RPMI7951 (cell line): ENCODE measurements at places on chromosomes 6 and 20.

DNA sequence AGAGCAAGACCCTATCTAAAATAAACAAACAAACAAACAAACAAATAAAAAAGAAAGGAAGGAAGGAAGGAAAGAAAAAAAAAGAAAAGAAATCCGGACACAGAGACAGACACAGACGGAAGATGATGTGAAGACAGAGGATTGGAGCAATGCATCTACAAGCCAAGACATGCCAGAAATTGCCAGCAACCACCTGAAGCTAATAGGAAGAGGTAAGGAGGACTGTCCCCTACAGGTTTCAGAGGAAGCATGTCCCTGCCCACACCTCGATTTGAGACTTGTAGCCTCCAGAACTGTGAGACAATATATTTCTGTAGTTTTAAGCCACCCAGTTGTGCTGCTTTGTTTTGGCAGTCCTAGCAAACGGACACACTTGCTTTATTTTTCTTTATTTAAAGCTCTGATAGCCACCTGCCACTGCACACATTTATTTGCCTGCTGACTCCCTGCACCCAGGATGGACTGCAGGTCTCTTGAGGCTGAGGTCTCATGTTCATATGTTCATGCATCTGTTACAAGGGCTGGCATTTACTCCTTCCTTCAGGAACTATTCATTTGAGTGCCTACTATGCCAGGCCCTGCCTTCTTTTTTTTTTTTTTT, 20.7 kb upstream of the ZMYND8 start:
- no peak for DNase-seq

DNA sequence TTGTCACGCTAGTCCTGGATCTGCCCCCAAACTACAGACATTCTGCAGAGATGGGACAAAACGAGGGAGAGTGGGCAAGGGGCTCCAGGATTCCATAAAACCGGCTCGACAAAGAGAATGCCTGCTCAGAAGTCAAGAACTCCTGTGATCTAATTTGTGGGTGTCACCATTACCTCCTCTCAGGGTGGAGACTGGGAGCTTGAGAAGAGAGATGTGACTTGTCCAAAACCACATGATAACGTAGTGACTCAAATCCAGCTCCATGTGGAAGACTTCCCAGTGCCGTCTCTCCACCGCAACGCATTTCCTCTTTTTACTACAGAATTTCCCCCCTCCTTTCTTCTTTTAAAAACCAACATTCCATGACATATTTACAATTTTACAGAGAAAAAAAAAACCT, 44.3 kb downstream of the TRERF1 start:
- peak; percentile 93 for DNase-seq

- DNase-seq, result no peak
Observed at GRCh38 chr6:104600639-104600931, 259.1 kb downstream of the HACE1 start.

- DNase-seq, result peak; percentile 32
Observed at GRCh38 chr6:90169374-90169773, 127.3 kb downstream of the BACH2 start.

DNA sequence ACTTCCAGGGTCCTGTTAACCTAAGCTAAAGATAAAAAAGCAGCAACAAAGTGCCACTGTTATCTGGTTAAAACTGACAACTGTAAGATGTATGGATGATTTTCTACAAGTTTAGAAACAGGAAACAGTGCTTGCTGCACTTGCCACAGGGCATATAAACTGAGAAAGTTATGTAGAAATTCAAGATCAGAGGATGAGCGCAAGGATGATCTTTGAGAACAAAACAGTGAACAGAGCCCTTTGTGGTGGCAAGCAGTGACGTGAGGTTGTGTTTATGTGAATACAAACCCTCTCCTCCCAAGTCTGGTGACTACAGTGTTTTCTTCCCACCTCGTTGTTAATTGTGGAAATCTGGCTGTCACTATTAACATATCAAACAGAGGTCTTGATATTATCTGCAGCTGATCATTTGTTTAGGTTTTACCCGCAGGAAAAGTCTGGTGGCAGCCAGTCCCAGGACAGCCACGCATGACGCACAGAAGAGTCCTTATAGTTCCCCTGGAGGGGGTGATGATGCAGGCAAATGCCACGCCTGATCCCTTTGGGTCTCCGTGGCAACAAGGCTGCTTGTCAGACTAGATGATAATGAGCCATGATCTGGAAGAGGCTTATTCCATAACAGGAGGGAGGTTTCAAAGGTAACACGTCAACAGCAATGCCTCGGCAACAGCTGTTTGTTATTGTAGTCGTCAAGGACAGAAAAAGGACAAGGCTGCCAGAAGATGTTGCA, 43.1 kb upstream of the TNFAIP3 start:
- DNase-seq, result peak; percentile 80

DNA sequence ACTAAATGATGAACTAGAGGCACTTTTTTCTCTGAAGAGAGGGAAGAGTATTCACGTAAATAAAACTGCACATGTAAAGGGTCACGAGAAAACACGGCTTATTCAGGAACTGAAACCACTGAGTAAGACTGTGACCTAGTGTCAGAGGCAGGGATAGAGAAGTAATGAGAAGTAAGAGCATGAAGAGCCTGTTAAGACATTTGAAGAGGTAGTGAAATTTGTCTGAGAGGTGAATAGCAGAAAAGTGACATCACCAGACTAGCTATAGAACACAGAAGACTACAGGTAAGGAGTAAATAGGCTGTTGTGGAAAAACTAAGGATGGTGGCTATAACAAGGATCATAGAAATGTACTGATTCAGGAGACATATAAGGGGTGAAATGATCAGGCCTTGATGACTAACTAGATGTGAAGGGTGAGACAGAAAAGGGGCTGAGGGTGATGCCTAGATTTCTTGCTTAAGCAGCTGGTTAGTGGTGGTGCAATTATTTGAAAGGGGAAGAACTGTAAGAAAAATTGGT, 76.8 kb downstream of the REV3L start:
- no peak for DNase-seq

DNA sequence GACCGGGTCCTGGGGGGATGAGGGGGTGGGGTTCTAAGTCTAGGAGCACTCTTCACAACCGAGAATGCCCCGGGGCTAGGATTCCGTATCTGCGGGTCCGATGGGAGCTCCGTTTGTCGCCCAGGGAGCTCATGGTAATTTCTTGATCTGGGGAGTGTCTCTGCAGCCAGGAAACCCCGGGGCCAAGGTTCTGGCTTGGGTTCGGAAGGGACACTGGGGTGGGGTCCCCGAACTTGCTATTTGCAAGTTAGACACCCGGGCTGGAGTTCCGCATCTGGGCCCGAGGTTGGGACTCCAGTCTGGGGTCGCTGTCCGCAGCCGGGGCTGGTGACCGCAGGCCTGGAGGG, 397 bp downstream of the PEDS1 start:
- peak; percentile 39 for DNase-seq

GRCh38 chr20:41183831-41184230, 46.5 kb downstream of the PLCG1 start:
- no peak for DNase-seq

DNA sequence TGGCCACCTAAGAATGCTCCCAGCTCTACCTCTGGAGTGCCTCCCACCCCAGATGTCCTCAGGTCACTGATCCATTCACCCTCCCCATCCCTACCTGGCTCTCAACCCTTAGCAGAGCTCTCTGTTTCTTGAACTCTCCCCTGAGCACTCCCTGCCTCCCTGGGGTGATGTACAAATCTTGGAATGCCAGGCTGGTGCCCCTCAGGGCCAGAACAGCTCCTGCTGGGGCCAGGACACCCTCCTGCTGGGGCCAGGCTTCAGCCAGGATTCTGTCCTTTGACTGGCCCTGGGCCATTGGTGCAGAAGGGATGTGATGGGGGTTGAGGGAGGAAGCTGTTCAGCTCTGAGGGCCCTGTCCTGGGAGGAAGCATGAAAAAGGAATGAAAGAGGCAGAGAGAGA, 30.0 kb downstream of the MYT1 start:
- no peak for DNase-seq

- peak; percentile 80 for DNase-seq
Observed at GRCh38 chr6:87700397-87701343, 1.4 kb downstream of the AKIRIN2 start.

DNA sequence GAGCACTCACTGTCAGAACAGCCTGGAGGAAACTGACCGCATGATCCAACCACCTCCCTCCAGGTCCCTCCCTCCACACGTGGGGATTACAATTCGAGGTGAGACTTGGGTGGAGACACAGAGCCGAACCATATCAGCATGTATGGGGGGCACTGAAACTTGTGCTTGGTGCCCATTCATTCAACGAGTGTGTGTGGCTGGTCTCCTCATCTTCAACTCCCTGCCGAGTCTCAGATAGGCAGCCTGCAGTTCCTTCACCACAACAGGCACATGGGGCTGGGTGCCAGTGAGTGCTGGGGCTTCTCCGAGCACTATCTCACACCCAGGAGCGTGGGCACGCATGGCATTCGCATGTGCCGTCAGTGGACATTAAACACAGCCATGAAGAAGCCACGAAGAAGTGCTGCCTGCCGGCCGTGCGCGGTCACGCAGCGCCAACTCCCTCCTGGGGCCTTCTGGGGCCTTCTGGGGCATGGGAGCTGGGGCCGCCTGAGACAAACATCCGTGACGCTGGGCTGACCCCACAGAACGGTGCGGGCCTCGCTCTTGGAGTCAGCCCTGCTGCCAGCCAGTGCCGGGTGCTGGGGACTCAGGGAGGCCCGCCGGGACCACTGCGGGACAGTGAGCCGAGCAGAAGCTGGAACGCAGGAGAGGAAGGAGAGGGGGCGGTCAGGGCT, 714 bp upstream of the RTEL1 start:
- DNase-seq, result peak; percentile 40

- DNase-seq, result no peak
Observed at GRCh38 chr6:110876806-110877564, 2.4 kb downstream of the AMD1 start.

- DNase-seq, result no peak
Observed at GRCh38 chr6:108417027-108417426, 122.2 kb downstream of the AFG1L start.

DNA sequence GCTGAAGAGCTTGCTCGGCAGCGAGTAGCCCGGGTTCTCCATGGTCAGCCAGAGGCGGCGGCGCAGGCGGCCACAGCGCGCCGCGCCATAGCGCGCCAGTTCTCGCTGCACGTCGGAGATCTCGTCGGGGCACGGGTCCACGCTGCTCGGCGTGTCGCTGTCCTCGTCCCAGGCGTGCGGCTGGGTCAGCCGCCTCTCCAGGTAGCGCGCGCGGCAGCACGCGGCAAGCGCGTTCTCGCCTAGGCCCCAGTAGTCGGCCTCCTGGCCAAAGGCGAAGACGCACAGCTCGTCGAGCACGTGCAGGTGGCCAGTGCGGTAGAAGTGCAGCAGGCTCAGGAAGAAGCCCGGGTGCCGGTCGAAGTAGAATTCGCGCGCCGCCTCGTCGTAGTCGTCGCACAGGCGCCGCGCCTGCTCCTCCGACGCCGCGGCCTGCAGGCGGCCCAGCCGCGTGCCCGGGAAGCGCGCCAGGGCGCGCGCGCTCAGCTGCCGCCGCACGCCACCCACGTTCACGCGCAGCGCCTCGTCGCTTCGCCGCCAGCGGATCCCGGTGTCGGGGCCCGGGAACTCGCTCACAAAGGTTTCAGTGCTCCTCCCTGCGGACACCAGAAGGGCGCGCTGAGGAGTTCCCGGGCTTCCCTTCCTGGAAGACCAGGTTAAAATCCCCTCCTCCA, 2.7 kb downstream of the KCNS1 start:
- DNase-seq, result peak; percentile 63

GRCh38 chr6:158459726-158460125, 100.2 kb upstream of the TMEM181 start:
- DNase-seq, result peak; percentile 23

GRCh38 chr20:24771542-24772061, 177.5 kb upstream of the CST7 start:
- DNase-seq, result peak; percentile 71

DNA sequence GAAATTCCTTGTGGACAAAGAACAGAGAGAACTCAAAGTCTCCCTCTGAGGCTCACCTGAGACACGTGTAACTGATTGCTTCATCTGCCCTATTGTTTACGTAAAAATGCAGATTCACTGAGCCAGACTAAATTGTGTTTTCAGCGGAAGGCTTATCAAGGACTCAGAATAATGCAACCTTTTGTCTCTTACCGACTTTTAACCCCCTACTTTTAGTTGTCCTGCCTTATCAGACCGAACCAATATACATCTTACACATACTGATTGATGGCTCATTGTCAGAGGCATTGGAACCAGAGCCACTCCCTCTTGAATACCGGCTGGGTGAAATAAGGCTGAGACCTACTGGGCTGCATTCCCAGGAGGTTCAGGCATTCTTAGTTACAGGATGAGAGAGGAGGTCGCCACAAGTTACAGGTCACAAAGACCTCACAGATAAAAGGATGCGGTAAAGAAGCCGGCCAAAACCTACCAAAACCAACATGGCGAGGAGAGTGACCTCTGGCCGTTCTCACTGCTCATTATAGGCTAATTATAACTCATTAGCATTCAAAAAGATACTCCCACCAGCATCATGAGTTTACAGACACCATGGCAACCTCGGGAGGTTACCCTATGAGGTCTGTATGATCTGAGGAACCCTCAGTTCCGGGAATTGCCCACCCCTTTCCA, 95.5 kb upstream of the ZNF184 start:
- no peak for DNase-seq

DNA sequence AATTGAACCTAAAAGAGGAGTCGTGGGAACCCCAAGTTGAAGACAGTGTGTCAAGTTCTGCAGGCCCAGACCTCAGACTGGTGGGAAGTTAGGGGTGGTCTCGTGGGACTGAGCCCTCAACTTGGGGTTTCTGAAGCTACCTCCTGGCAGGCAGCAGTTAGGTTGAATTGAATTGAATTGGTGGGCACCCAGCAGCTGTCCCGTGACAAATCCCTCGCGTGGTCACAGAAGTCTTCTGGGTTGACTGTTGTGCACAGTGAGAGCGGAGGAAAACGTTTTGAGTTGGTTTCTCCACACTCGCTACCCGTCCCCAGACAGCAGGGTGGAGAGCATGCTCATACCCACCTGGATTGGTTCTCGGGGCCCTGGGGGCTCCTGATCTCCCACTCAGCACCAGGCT, 12.9 kb downstream of the SLC4A11 start:
- no peak for DNase-seq

DNA sequence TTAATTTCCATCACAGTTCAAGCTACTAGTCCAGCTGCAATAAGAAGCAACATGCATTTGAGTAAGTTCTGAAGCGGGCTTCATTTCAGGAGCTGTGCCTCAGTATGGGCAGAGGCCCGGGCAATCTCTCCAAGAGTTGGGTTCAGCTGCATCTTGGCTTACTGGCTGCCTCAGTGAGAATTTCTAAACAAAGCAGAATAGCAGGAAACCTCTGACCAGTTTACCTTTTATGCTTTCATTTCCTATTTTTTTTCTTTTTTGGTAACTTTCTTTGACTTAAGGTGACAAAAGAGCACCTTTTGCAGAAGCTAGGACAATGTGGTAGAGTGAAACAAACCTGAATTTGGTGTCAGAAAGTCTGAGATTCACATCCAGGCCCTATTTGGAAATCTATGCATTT, 51.0 kb upstream of the FBXO30 start:
- DNase-seq, result no peak

DNA sequence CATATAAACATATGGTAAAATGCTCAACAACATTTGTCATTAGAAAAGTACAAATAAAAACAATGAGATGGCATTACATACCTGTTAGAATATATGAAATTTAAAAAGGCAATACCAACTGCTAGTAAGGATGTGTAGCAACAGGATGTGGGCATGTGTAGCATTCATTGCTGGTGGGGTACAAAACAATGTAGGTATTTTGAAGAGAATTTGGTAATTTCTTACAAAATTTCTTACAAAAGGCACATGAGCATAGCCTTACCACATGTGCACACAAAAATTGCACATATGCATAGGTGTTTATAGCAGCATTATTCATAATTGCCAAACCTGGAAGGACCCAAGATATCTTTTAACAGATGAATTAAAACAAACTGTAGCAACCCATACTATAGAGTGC, 1355.1 kb upstream of the CITED2 start:
- no peak for DNase-seq
